ENCODE measurements at places on chromosomes 11 and 22.

GRCh38 chr11:27699242-27699925 lies 871 bp downstream of the BDNF start:
- no peak for DNase-seq

DNA sequence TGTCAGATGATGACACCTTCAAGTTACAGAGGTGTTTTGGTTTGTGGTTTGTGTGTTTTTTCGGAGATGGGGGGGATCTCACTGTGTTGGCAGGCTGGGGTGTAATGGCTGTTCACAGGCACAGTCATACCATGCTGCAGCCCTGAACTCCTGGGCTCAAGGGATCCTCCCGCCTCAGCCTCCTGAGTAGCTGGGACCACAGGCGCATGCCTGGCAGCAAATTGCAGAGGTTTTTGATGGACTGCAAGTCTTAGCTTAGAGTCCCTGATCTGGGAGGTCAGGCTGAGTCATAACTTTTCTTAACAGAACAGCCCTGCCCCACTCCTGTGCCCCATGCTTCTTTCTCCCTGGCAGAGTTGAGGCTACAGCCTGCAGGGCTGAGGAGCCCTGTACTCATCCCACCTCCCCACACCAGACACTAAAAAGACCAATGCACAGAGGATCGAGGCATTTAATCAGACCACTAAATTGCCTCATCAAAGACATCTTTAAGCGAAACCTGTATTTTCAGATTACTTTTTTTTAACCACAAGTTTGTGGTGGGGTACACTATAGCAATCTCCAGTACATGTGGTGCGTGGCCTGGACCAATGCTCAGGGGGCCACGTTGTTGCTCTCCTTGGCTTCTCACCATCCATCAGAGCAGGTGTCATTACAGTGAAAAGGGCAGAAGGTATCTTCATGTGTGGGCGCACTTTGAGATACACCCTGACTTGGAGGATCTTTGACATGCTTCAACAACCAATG lies 17.1 kb upstream of the ADORA2A start:
- DNase-seq, result peak; percentile 28

DNA sequence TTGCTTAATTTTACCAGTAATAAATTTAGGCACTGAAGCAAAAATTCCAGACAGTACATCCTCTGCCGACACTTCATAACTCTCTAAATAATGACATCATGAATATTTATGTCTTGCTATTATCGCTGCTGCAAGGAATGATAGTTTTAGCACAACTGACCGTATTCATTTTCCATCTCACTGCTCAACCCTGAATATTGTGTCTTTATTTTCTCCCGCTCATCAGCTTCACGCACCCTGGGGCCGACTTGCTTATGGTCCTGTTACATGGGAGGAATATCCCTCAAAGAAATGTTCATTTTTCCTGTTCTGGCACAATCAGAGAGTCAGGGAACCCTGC lies 33.3 kb downstream of the SLN start:
- no peak for DNase-seq

DNA sequence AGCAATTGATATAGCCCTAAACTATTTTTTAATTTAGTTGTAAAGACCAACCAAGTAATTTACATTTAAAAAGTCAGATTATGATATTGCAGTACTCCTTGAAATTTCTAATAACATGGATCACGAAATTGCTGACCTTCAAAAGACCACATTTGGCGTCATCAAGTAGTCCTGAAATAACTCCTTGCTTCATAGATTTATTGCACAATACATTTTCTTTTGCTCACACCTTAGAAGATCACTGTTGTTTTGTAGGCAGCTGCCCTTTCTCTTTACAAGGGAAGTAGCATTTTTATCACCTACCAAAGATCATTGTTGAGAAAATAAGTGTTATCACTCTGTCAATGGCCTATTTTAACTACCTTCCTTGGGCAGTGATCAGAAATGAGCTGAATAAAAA lies 815.8 kb downstream of the METTL15 start:
- DNase-seq, result no peak

GRCh38 chr22:29879753-29880152 lies 3.2 kb upstream of the MTMR3 start:
- DNase-seq, result peak; percentile 47

- DNase-seq, result peak; percentile 88
Measured at GRCh38 chr22:29154364-29155048, 51.2 kb upstream of the EMID1 start.

GRCh38 chr22:43734370-43735150 lies 77.5 kb downstream of the EFCAB6 start:
- DNase-seq, result no peak

DNA sequence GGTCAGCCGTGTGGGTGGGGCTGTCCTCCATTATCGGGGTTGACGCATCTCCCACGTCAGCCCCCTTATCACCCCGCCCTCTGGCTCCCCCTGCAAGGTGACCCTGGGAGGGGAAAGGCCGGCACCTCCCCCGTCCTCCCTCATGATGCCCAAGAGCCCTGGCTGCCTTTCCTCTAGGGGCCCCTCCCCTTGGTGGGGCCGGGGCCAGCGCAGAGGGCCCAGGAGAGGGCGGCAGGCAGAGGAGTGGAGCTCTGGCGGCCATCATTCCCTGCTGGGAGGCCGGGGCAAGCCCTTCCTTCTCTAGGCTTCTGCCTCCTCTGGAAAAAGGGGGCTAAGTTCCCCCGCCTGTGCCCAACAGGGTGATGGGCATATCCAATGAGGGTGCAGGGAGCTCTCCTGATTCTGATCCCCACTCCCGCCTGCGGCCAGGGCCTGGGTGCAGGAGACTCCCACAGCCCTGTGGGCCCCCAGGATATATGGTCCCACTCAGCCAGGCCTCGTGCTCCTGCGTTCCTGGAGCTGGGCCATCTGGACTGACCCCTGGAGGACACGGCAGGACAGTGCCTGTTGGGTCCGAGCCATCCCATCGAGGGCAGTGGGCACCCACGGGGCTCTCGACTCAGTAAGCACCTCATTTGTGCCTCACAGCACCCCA lies 12.3 kb downstream of the MYRF start:
- DNase-seq, result no peak

DNA sequence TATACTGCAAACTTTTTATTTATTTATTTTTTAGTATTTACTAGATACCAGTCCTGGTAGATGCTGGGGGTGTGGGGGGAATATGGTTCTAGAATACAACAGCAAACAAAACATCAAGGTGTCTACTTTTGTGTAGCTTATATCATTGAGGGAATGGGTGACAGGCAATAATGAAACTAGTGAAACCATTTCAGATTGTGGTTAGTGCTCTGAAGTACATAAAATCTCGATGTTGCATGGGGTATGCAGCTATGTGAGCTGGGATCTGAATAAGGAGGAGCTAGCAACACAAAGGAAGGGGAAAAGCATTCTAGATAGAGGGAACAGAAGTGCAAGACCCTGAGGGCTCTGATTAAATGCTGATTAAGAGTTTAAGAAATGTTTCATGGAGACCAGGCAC lies 103.5 kb downstream of the WT1 start:
- no peak for DNase-seq

- DNase-seq, result no peak
Measured at GRCh38 chr11:34864424-34864823, 51.8 kb downstream of the APIP start.

- DNase-seq, result no peak
Measured at GRCh38 chr22:35973388-35973787, 55.2 kb downstream of the RBFOX2 start.

- peak; percentile 1 for DNase-seq
Measured at GRCh38 chr11:2771758-2772466, 72.1 kb upstream of the KCNQ1OT1 start.

DNA sequence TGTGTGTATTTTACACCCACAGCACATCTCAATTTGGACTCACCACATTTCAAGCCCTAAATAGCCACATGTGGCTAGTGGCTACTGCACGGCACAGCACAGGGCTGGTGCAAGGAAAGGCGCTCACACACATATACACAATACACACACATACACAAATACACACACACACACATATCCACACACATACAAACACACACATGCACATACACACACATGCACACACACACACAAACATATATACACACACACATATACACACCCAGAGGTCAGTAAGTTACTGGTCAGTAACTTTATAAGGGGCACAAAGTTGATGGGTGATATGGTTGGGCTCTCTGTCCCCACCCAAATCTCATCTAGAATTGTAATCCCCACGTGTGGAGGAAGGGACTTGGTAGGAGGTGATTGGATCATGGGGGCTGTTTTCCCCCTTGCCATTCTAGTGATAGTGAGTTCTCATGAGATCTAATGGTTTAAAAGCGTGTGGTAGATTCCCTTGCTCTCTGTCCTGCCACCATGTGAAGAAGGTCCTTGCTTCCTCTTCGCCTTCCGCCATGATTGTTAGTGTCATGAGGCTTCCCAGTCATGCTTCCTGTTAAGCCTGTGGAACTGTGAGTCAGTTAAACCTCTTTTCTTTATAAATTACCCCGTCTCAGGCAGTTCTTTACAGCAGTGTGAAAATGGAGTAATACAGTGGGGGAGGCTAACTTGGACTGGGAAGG lies 37.6 kb upstream of the DKK3 start:
- no peak for DNase-seq

- no peak for DNase-seq
Measured at GRCh38 chr11:57163160-57163868, 18.4 kb upstream of the LRRC55 start.

DNA sequence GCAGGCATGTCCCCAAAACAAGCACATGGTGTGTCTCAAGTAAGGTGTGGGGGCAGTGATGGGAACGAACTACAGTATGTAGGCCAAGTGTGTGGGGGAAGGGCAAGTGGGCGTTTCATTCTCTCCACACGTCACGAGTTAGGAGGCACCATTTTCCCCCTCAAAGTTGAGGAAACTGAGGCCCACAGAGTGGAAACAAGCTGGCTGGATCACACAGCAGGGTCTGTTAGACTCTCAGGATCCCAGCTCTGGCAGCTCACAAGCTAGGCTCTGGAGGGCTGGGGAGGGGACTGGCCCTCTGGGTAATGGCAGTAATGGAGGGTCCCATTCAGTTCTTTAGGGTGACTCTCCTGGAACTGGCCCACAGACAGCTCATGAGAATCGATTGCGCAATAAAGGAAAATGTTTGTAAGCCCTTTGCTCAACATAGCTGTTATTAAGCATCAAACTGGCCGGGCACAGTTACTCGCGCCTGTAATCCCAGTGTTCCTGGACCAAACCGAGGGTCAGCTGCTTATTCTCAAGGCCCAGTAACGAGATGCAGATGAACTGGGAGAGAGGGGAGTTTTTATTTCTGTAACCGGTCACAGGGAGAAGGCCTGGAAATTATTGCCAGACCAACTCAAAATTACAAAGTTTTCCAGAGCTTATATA lies 24.1 kb upstream of the TUB start:
- DNase-seq, result no peak

GRCh38 chr11:94956963-94957362 lies 16.4 kb downstream of the CWC15 start:
- no peak for DNase-seq

- no peak for DNase-seq
Measured at GRCh38 chr11:44004452-44005062, 43.2 kb upstream of the ACCSL start.

DNA sequence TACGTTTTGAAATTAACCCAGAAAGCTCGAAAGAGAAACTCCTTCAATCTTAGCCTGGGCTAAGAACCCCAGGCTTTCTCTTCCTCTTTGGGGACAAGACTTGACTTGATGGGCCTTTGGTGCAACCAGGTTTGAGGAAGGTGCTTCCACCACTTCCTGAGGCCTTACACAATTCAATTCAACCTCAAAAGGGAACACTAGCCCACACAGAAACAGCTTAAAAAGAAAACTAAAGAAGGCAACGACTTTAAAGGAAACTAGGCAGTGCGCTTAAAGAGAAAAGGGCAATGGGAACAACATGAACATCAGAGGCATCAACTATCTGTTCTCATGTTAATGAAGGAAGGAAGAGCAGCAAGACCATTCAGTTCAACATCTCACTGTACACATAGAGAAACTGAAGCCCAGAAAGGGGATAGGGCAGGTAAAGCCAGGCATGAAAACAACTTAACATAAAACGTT lies 24.8 kb downstream of the PAK1 start:
- DNase-seq, result no peak

DNA sequence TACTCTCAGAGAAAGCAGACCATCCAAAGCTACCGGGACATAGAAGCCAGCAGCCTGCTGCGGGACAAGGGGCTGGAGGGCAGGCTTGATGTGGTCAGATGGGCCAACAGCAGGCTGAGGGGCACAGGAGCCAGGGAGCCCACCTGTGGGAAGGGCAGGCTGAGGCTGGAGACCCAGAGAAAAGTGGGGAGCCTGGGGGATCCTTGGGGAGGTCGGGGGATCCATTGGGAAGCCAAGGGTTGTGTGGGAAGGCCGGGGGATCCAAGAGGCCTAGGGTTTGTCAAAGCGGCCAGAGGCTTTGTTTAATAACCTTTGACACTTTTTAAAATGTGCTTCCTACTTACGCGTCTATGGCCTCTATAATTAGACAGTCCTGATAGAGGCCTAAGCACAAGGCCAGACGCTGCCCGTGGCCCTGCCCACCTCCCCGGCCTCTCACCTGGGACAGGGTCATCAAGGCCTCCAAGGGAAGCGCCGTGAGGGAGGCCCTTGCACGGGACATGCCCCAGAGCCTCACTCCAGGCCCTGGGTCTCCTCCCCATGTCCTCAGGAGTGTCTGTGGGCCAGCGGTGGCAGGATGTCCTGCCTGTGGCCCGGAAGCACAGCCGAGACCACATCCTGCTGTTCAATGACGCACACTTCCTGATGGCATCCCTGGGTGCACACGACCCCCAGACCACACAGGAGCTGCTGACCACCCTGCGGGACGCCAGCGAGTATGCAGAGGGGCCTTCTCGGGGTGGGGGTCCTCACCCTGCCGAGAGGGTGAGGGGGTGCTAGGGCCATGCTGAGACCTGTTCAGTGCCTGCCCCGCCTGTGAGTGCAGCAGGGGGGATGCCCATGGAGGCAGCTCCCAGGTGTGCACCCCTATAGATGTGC lies 8.6 kb upstream of the GTSE1 start:
- DNase-seq, result peak; percentile 40

DNA sequence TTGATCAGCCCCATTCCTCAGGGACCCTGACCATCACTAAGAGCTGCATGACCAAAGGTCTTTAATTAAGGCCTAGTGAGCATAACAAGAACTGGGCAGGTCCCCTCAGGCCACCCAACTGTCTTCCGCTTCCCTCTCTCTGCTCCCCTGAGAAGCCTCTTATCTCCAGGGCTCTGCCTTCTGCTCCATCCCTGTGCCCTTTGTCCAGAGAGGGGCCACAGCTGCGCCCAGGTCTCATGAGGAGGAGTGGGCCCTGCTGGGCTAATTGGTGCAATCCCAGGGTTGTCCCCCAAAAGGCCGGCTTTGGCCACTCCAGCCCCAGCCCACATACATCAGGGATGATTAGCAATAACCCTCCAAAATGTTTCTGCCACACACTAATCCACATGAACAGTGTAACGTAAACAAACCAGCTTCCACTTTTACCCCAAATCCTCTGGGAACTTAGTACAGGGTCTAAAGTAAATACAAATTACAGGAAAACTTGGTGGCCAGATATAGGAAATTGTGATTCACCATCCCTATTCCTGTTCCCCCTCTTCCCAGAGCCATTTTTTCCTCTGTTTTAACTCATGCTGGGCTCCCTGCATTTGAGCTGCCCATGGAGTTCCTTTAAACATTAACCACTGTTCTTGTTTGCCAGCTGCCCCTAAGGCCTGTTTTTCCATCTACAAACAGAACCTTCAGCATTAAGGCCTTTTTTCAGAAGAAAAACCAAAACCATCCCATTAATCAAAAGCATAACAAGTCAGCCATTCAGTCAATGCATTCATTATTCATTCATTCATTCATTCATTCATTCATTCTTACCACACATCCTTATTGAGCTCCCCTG lies 34.6 kb upstream of the CAVIN3 start:
- no peak for DNase-seq

- DNase-seq, result peak; percentile 19
Measured at GRCh38 chr22:41770715-41771468, 29.6 kb upstream of the CCDC134 start.

- no peak for DNase-seq
Measured at GRCh38 chr11:83982825-83983224, 696.7 kb upstream of the CCDC90B start.

GRCh38 chr11:57123590-57123989 lies 58.2 kb upstream of the LRRC55 start:
- DNase-seq, result no peak
